ENCODE measurements at places on chromosomes 4 and X. TPM values are rescaled to one million over a fixed set of nuclear protein-coding genes. Genes with fewer than 3 reads are reported as not detected.

Gene CCNG2
- total RNA-seq: 26.9 TPM

Gene CDX4
- total RNA-seq: not detected

Gene COL25A1
- total RNA-seq: 0.03 TPM

Gene HDX
- 3.4 TPM for total RNA-seq

Gene UGT2B10
- not detected for total RNA-seq

Gene TKTL1
- not detected for total RNA-seq

Gene ZFP92
- 3.0 TPM for total RNA-seq

Gene SMIM10L2A
- 0.03 TPM for total RNA-seq

Gene PLP1
- not detected for total RNA-seq

Gene CYBB
- total RNA-seq: 0.03 TPM

Gene IRS4
- not detected for total RNA-seq

Gene SPATA4
- total RNA-seq: 0.10 TPM

Gene ZNF674
- 3.1 TPM for total RNA-seq

Gene PASD1
- not detected for total RNA-seq

Gene PAGE2B
- total RNA-seq: not detected

Gene CD99
- 237 TPM for total RNA-seq

Gene EREG
- 29.1 TPM for total RNA-seq

Gene LANCL3
- 1.3 TPM for total RNA-seq

Gene ZCCHC12
- not detected for total RNA-seq

Gene FAM47E
- not detected for total RNA-seq
